Spleen (tissue), 13 donors: ENCODE measurements at places on chromosomes 11 and 22. TPM values are rescaled to one million over a fixed set of nuclear protein-coding genes. Genes with fewer than 3 reads are reported as not detected.

- peaks cover 37% of the 10 kb centered on the region for H3K36me3 ChIP-seq
- H3K4me3 ChIP-seq, result no peak overlapping the region
- H3K4me1 ChIP-seq, result no peaks in the 10 kb centered on the region
- no peak overlapping the region for H3K27ac ChIP-seq
Measured at GRCh38 chr22:45830531-45831245, 146.3 kb downstream of the WNT7B start.

DNA sequence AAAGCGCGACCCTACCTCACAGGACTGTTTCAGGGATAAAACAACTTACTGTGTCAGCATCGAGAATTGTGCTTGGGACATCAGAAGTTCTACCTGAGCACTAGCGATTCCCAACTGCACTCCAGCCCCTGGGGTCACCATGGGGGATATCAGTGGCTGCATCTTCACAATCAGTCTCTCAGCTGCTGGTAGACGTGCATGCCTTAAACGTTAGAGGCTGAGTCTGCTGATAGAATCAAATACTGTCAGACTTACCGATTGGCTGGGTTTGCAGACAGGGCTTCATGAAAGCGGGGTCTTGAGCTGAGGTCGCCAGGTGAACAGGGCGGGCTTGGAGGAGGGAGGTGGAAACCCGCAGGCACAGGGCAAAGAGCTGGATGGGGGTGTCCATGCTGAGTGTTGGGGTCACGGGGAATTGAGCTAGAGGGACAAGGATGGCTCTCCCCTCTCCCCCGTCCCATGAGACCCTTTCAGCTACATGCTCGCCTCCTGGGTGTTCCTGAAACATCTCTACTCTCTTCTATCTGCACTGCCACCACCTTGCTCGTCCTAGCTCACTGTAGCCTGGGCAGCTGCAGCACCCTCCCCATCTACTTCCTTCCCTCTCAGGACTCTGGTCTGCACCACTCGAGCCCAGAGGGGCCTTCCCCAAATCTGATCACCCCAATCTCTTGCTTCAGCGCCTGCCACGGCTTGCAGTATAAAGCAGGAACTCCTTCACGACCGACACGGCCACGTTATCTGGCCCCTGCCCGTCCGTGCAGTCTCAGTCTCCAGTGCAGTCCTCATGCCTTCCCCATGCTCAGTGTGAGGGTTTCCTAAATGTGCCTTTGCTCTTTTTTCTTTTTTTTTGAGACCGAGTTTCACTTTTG is 43.5 kb downstream of the ST14 start:
- H3K27ac ChIP-seq, result no peak overlapping the region
- H3K27me3 ChIP-seq, result no peaks in the 10 kb centered on the region
- peaks cover 25% of the 10 kb centered on the region for H3K36me3 ChIP-seq
- peak; percentile 76 for DNase-seq

DNA sequence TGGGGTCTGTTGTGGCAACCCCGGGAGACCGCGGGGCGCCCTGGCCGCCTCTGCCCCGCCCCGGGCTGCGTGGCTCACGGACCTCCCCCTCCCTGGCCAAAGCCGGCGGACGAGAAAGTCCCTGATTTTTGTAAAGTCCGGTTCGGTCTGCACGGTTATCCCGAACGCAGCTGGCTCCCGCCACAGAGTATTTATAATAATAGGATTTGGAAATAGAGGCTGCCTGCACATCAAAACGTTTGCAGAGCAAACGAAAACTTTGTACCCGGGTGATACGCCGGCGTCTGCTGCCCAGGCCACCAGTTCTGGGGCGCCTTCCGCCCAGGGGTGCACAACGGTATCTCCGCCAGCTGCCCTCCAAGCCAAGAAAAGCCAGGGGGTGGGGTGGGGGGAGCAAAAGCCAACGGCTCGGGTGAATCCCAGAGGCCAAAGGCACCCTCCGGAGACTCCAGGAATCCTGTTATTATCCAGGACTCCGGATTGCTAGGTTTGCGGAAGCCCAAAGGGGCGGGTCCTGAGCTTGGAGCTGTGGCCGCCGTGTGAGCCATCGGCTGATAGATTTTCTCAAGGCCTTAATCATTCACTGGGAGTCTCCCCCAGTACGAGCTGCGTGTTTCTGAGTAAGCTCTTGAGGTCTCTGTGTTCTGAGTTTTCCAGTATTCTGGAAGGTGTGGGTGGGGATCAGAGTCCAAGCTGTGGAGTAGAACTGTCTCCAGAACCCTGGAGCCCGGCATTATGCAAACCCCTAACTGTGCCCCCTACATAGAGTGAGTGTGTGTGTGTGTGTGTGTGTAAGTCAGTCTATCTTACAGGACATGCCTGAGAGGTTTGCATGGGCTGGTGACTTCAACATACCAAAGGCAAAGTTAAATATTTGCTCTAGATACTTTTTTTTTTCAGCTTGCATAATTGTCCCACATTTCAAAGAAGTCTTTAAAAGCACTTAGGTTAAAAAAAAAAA is 673 bp upstream of the SHANK2 start:
- DNase-seq, result no peak
- peaks cover 76% of the 10 kb centered on the region for H3K27me3 ChIP-seq
- H3K4me1 ChIP-seq, result peaks cover 32% of the 10 kb centered on the region

DNA sequence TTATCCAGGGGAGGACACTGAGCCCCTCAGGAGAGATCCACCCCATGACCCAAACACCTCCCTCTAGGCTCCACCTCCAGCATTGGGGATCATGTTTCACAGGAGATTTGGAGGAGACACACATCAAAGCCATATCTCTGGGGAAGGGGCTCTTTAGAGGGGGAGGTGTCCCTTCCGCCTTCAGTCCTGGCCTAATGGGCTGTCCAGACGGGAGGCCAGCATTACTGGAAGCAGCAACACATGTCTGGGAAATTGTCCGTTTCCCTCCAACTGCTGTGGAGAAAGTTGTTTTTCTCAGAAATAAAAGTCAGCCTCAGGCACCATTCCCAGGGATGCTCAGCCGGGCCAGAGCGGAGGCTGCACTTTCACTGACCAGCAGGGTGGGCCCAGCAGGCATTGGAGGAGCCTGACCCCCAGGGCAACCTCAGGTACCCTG is 9.5 kb downstream of the CACNA1I start:
- DNase-seq, result no peak
- H3K27me3 ChIP-seq, result no peaks in the 10 kb centered on the region
- H3K4me3 ChIP-seq, result no peak overlapping the region
- no peaks in the 10 kb centered on the region for H3K4me1 ChIP-seq
- H3K27ac ChIP-seq, result no peak overlapping the region

DNA sequence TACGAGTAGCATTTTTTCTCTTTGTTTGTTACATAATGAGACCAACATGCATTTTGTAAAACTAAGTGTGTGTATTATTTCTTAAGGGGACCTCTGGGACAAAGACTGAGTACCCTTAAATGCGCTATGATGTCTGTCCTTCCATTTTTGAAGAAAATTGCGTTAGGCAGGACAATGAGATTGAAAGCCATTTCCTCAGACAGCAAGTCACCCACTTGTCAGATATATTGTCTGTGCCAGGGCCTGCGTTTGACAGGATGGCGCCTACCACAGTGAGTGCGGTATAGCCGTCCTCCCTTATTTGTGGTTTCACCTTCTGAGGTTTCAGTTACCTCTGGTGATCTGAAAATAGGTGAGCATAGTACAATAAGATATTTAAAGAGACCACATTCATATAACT is 2.2 kb downstream of the AP2A2 start:
- no peaks in the 10 kb centered on the region for H3K27me3 ChIP-seq
- H3K27ac ChIP-seq, result peak overlapping the region; percentile 54
- peaks cover 89% of the 10 kb centered on the region for H3K4me1 ChIP-seq
- H3K4me3 ChIP-seq, result peak overlapping the region; percentile 82
- peaks cover 8% of the 10 kb centered on the region for H3K36me3 ChIP-seq

DNA sequence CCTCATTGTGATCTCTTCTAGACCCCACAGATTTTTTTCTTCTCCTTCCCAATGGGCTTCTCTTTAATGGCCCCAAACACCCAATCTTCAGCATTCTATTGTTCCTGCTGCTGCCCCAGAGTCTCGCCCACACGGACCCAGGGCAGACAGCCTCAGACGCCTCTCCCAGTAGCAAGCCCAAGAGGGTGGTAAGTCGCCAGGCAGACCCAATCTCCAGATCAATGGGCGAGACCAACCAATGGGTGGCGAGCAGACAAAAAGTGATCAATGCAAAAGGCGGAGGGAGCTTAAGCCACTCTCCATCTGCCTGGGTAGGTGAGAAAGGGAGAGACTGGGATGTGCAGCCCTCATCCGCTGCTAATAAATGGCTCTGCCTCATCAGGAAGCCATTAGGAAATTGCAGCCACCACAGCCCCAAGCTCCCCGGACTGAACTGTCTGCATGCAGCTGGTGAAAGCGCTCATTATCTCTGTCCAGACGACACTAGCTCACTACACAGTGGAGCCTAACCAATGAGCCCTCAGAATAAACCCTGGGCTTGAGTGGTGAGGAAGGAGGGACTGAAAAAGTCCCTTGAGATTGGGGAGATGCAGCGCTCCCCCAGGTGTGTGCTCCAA is 81.8 kb downstream of the ETS1 start:
- no peak overlapping the region for H3K4me3 ChIP-seq
- H3K27ac ChIP-seq, result peak overlapping the region; percentile 99
- no peak for DNase-seq
- peaks cover 100% of the 10 kb centered on the region for H3K4me1 ChIP-seq

GAS2L1 gene
- total RNA-seq, result 40.3 TPM

DNA sequence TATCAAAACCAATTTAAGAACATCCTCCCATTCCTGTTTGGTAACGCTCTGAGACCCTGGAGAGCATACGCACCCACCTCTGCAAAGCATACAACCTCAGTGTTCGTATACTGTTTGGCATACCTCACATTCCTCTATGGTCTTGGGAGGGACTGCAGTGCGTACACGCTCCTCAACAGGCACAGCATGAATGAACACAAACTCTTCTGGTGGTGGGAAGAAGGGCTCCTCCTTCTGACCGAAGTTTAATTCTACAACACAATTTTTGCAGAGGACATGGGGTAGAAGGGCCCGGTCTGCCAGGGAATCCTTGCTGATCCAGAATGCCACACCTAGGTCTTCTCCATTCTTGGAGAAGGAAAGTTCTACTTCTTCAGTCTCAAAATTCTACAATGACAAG is 5.3 kb downstream of the HNRNPUL2 start:
- H3K27me3 ChIP-seq, result no peaks in the 10 kb centered on the region
- H3K4me3 ChIP-seq, result no peak overlapping the region
- no peak overlapping the region for H3K27ac ChIP-seq
- H3K4me1 ChIP-seq, result peaks cover 23% of the 10 kb centered on the region
- peaks cover 72% of the 10 kb centered on the region for H3K36me3 ChIP-seq

KCNK4 gene
- total RNA-seq, result not detected

FAM180B gene
- total RNA-seq, result not detected

DNA sequence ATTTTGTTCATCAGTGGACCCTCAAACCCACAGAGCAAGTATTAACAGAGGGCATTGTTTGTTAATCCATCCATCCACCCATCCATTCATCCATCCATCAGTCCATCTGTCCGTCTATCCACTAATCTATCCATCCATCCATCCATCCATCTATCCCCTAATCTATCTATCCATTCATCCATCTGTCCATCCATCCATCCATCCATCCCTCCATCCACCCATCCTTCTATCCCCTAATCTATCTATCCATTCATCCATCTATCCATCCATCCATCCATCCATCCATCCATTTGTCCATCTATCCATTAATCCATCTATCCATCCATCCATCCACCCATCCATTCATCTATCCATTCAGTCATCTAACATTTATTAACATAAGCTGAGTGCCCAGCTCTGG is 307.3 kb downstream of the MIAT start:
- no peak for DNase-seq
- H3K4me3 ChIP-seq, result no peak overlapping the region
- H3K4me1 ChIP-seq, result no peaks in the 10 kb centered on the region
- peaks cover 11% of the 10 kb centered on the region for H3K27me3 ChIP-seq
- H3K27ac ChIP-seq, result no peak overlapping the region
- no peaks in the 10 kb centered on the region for H3K36me3 ChIP-seq

DNA sequence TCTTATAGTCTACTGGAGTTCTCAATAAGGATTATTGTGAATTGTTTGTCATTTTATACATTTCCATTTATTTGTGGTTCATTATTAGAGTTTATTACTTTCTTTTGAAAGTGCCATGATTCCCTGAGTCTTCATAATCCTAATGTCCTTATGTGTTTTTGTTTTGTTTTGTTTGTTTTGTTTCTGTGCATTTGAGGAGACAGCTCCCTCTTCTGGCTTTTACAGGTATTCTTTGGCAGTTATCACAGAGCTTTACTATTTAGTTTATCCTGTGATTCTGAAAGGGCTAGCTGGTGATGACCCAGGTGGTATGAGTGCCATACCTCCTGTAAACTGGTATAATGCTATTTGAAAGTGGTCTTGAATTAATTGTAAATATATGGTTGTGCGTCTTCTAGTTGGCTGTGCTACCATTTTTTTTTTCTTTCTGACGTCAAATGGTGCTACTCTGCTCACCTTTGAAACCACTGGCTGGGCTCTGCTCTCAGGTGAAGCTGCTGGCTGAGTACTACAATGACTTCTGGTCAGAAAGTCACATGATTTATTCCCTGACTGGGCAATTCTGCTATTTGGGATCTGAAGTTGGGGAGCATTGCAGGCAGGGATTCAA is 751.2 kb downstream of the JRKL start:
- no peak overlapping the region for H3K4me3 ChIP-seq
- H3K27ac ChIP-seq, result no peak overlapping the region
- no peaks in the 10 kb centered on the region for H3K36me3 ChIP-seq
- no peaks in the 10 kb centered on the region for H3K4me1 ChIP-seq
- H3K27me3 ChIP-seq, result no peaks in the 10 kb centered on the region

DNA sequence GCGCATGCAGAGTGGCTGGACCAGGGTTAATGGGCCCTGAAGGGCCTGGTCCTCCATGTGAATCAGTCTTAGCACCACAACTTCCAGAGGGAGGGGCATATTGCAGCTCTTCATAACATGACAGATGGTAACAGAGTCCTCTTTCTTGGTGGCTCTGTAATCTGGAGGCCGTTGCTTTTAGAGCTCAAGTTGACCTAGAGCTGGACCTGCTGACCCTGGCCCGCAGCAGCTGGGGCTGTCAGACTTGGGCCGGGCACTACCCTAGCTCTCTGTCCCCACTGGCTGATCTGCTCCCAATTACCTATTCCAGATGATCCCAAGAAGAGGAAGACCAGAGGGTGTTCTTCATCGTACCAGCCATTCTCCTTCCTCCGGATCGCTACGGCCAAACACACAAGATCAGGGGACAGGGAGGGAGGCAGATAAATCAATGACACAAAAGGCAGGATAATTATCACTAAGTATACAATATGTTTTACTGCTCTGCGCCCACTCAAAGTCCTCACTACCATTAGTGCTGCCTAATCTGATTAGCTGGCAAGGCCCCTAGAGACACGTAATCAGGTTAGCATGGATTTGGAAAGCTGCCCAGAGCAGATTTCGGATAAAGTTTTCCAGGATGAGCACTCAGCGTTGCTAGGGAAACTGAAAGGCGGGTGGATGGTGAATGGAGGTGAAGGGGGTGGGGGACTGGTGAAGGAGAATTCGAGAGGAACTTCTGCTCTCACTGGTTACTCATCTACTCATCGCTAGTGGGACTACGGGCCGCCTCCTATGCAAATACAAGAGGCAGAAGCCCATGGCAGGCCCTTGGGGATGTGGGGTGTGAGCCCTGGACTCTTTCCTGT is 64.5 kb upstream of the PHOX2A start:
- H3K27ac ChIP-seq, result no peak overlapping the region
- peaks cover 40% of the 10 kb centered on the region for H3K36me3 ChIP-seq
- no peak overlapping the region for H3K4me3 ChIP-seq
- no peak for DNase-seq
- H3K4me1 ChIP-seq, result no peaks in the 10 kb centered on the region

- H3K27ac ChIP-seq, result no peak overlapping the region
- H3K27me3 ChIP-seq, result peaks cover 18% of the 10 kb centered on the region
- H3K4me3 ChIP-seq, result peak overlapping the region; percentile 10
- DNase-seq, result no peak
- no peaks in the 10 kb centered on the region for H3K36me3 ChIP-seq
- no peaks in the 10 kb centered on the region for H3K4me1 ChIP-seq
Measured at GRCh38 chr11:121723246-121723741, 270.5 kb upstream of the SORL1-AS1 start.
